Spleen (tissue), 13 donors: ENCODE measurements at places on chromosomes 3 and 15. TPM values are rescaled to one million over a fixed set of nuclear protein-coding genes. Genes with fewer than 3 reads are reported as not detected.

GRCh38 chr3:115986555-115987207 is 363.4 kb downstream of the GAP43 start:
- H3K4me1 ChIP-seq: no peaks in the 10 kb centered on the region
- no peak for DNase-seq
- no peak overlapping the region for H3K4me3 ChIP-seq
- no peaks in the 10 kb centered on the region for H3K36me3 ChIP-seq
- H3K27me3 ChIP-seq: no peaks in the 10 kb centered on the region
- H3K27ac ChIP-seq: no peak overlapping the region

- H3K36me3 ChIP-seq: no peaks in the 10 kb centered on the region
- H3K4me1 ChIP-seq: peaks cover 22% of the 10 kb centered on the region
- H3K4me3 ChIP-seq: no peak overlapping the region
- no peak overlapping the region for H3K27ac ChIP-seq
- no peak for DNase-seq
Measured at GRCh38 chr15:31489281-31489680, 162.6 kb downstream of the KLF13 start.

GRCh38 chr3:160210341-160210740 is 14.9 kb upstream of the C3orf80 start:
- no peak for DNase-seq
- H3K27me3 ChIP-seq: no peaks in the 10 kb centered on the region
- H3K36me3 ChIP-seq: no peaks in the 10 kb centered on the region

GRCh38 chr15:57706405-57707209 is at the start of gene POLR2M:
POLR2M (plus strand) TSS chr15:57706714; CDS start chr15:57706843, 129 bp downstream.
- DNase-seq: peak; percentile 95
- peak within 1 kb of the TSS; percentile 85 for H3K4me3 ChIP-seq
- peaks cover 22% of the 10 kb centered on the region for H3K4me1 ChIP-seq
- H3K27ac ChIP-seq: peak within 1 kb of the TSS; percentile 94
- no peaks in the 10 kb centered on the region for H3K27me3 ChIP-seq
- H3K36me3 ChIP-seq: no peaks in the 10 kb centered on the region

The CDC25A gene
- 6.8 TPM for total RNA-seq

The CIB1 gene
- 79.9 TPM for total RNA-seq

The ECE2 gene
- total RNA-seq: not detected
